ENCODE measurements at places on chromosomes 5 and 9. TPM values are rescaled to one million over a fixed set of nuclear protein-coding genes. Genes with fewer than 3 reads are reported as not detected.

The INSL4 gene
- 15.8 TPM for total RNA-seq

The HTR4 gene
- not detected for total RNA-seq

The ECSCR gene
- total RNA-seq: not detected

The TMC1 gene
- 0.10 TPM for total RNA-seq

The OR1J4 gene
- total RNA-seq: not detected

The SLCO6A1 gene
- total RNA-seq: not detected

The N4BP3 gene
- 1.1 TPM for total RNA-seq

The BAAT gene
- 0.23 TPM for total RNA-seq

The PNPLA7 gene
- total RNA-seq: 0.59 TPM

The ARL14EPL gene
- 0.19 TPM for total RNA-seq

The CER1 gene
- total RNA-seq: not detected

The STPG3 gene
- not detected for total RNA-seq

The KCNMB1 gene
- not detected for total RNA-seq

The ANKDD1B gene
- total RNA-seq: not detected

The SLC25A2 gene
- total RNA-seq: not detected

The EDIL3 gene
- total RNA-seq: 0.16 TPM

The FGF18 gene
- total RNA-seq: 1.2 TPM

The C5orf52 gene
- total RNA-seq: not detected

The DOK3 gene
- 2.8 TPM for total RNA-seq
